HEK293T (cell line): ENCODE measurements at places on chromosomes 3 and 15.

DNA sequence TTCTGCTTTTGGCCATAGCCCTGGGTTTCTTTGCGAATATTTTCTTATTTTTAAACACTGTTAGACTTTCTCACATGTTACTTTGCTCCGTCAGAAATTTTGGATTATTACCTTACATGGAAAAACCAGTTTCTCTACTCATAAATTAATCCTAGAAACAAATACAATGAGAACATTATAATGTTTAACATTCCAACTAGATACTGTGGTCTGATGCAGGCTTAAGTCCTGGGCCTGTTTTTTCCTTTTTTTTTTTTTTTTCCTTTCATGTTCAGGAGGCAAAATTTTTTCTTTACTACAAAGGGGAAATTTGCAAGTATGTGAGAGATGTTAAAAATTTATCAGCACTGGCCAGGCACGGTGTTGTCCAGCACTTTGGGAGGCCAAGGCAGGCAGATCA, 28.9 kb downstream of the POPDC2 start:
- no peak for DNase-seq

- no peak for DNase-seq
Observed at GRCh38 chr3:10116138-10116460, 624 bp downstream of the BRK1 start.

GRCh38 chr3:4980229-4981203, 1.3 kb downstream of the BHLHE40 start:
- DNase-seq: peak; percentile 70

DNA sequence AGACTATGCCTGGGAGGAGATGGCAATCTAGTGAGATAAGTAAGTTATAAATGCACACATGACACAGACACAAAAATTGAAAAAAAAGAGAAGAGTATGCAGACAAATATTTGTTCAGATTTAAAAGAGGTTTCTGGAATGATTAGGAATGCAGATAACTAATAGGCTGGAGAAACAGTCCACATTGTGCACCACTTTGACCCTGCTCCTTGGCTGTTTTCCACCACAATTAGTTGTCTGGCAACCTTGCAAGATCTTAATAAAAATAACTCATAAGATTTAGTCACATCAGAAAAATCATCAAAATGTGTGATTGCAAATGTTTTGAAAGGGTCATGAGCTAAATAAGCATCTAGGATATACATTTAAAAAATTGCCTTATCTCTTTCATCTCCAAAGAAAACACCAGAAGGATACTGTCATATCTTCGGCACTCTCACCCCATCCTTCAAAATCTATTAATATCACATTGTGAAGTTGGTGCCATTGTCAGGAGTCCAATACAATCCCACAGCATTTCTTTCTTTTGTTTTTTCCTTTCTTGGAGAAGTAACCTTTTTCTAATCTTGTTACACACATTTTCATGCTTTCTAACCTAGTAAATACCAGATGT, 153.7 kb upstream of the KCNMB2 start:
- DNase-seq: no peak

- DNase-seq: peak; percentile 25
Observed at GRCh38 chr3:179146911-179147513, 1.1 kb upstream of the PIK3CA start.

DNA sequence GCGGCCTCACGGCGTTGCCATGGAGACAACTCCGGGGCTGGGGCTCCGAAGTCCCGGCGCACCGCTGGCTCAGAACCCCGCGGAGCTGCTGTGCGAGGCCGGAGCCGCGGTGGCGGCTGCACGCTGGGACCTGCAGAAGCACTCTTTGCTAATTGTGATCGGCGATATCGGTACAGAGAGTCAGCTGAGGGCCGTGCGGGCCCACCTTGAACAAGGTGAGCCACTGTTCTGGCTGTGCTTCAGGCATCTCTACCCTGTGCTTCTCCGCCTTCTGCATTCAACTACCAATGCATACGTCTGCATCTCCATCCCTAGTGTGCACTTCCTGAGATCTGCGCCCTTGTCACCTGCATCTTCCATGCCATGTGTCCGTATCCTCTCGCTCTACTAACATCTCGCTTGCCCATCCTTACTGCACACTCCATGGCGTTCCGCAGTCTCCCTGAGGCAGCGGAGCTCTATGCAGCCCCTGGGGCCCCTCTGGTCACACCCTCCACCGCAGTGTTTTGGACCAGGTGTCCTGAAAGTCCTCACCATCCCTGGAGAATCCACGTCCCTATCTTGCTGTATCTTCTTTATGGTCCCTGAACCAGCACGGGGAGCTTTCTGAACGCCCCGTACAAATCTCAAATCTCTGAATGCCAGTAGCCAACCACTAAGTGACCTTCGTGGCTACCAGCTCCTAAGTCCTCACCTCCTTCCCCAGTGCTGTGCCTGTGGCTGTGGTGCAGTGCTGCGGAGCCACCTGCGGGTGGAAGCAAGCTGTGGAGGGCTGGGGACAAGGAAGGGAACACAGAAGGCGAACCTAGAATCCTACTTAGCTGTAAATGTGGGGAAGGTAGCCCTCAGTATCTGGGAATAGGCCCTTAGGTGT, 6.2 kb upstream of the MAP1A start:
- no peak for DNase-seq

DNA sequence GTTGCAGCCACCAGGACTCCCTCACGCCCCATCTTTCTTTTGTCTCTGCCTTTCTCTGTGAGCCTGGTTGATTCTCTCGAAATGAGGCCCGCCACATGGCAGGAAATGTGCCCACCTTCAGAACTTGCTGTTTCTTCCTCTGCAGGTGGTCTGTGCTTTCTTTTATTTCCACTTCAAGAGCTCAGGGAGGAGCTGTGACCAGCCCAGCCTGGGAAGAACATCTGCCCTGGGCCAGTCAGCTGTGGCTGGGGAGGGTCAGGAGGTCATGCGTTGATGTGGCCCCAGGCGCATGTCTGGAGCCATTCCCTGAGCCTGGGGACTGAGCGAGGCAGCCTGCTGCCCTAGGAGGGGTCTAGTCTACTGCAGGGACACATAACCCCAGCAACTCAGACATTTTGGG, 8.0 kb downstream of the FBLN2 start:
- no peak for DNase-seq

DNA sequence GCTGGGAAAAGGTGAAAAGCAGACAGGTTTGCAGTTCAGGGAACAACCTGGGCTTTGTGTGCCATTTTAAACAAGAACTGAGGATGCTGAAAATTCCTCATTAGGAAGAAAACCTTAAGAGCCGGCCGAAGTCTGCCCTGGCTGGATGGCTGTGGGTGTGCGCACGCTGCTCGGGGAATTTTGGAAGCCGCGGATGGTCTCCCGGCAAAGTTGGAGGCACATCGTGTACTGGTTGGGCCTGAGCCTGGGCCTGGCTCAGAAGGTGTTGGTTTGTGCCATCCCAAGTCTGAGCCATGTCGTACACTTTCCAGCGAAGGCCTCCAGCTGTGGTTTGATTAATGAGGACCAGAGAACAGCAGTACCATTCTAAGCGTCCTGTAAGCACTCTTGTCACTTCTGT, 188.2 kb downstream of the ATP10A start:
- DNase-seq: no peak

DNA sequence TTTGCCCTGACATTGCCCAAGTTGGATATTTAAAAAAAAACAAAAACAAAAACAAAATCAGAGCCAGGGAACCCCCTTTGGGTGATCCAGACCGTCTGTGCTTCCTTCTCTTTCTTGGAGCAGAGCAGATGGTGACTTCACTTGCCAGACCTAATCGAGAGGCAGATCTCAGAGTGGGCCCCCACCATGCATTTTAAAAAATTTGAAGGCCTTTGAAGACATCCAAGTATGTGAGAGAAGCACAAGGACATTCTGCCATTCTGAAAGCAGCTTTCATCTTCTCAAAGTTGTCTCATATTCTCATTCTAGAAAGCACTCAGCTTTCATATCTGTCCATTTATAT, 93.3 kb downstream of the SV2B start:
- no peak for DNase-seq

DNA sequence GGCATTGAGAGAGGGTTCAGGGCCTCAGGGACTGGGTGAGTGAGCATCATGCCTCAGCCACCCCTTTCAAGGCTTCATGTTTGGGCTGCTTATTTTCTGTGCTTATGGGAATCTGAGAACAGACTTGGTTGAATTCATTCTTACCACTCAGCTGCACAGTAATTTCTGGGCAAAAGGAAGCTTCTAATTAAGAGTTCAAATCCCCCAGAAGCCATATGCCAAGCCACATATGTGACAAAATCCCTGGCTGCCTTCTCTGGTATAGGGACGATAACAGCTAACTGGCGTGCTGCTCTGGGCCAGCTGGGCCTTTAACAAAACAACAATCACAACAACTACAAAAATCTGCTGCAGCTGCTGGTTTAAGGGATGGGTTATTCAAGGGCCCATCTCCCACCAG, 181.0 kb upstream of the ANKRD28 start:
- DNase-seq: no peak

DNA sequence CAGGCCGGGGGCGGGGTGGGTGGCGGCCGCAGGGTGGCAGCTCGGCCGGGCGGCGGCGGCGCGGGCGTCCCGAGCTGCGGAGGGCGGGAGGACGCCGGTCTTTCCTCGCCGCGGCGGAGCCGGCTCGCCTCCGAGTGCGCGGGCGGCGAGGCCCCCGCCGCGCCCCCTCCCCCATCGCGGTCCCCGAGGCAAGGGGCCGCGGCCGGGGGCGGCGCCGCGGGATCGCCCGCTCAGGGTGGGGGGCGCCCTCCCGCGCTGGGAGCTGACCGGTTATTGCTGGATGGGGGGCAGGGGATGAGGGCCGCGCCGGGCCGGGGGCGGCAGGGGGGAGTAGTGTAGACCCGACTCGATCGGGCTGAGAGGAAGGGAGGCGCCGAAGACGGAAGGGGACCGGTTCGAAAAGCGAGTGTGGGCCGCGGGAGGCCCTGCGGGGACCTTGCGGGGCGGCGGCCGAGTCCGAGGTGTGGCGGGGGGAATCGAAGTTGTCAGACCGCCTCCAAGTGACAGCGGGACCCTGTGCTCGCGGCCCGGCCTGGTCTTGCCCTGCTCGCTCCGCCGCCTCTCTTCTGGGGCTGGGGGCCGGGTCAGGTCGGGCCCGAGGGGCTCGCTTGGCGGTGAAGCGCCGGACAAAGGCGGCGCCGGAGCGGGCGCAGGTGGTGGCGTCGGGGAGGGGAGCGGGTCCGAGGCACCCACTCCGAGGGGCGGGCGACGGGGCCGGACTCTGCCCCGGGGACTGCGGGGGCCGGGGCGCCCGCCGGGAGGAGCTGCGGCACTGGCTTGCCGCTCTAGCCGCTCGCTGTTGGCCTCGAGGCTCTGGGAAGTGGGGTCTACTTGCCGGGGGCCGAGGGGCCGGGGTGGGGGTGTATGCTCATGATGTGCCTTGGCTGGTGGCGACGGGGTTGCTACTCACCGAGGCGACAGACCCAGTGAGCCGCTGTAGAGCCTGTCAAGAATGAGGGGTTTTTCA, 1.1 kb downstream of the BAHD1 start:
- peak; percentile 17 for DNase-seq

GRCh38 chr15:81516461-81516860, 142.4 kb upstream of the TMC3 start:
- DNase-seq: no peak

DNA sequence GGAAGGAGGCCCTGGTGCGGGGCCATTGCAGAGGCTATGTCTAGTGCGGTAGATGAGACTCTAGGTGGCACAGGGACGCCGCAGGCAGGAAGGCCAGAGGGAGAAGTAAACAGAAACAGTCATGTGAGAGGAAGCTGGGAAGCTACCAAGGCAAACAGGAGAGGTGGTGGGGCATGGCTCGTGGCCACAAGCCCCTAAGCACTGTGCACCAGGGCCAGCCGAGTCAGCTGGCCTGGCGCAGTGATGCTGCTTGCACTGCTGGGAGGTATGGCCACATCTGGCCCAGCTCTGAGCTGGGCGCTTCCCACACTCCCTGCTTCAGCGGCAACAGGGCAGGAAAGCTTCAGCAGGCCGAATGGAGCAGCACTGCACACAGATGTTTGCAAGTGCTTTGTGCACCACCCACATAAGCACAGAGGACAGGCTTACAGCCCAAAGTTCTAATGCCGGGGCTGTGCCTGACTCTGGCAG, 76.6 kb downstream of the SRGAP3 start:
- no peak for DNase-seq

DNA sequence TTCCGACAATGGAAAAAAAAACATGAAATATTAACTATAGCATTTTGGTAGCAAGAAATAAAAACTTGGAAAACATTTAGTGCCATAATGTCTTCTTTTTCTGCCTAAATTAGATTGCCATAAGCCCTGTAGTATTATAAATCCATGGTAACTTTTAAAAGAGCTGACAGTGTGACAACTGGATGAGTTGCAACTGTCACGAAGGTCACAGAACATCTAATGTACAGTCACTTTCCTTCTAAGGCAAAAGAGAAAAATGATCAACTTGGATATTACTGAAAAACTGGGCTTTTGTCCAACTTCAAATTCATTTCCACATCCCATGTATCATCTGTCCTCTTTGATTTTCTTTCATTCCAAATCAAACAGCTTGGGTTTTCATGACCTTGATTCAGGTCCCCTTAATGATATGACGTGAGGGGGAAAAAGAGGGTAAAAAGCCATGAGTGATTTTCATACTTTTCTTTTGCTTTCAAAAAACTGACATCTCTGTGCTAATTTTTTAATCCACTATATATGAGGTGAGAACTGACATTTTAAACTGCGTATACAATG, 602 bp downstream of the CPB1 start:
- DNase-seq: no peak

GRCh38 chr3:114650808-114651207, 357.0 kb downstream of the TIGIT start:
- DNase-seq: no peak

DNA sequence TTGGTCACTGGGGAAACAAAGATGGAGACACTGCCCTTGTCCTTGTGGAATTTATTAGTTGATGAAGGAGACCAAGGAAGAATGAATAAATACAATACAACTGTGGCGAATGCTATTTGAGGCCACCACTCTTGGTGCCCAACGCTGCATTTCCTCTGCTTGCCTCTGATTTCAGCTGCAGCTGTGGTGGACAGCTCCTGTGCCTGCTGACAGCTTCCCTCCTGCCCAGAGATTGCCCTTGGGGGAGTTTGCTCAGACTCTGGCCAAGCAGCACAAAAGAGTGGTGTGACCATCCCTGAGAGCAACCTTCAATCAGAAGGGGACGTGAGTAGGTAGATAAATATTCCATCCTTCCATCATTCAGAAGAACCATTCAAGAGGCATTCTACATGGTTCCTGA, 64.6 kb upstream of the FHIT start:
- DNase-seq: peak; percentile 21

DNA sequence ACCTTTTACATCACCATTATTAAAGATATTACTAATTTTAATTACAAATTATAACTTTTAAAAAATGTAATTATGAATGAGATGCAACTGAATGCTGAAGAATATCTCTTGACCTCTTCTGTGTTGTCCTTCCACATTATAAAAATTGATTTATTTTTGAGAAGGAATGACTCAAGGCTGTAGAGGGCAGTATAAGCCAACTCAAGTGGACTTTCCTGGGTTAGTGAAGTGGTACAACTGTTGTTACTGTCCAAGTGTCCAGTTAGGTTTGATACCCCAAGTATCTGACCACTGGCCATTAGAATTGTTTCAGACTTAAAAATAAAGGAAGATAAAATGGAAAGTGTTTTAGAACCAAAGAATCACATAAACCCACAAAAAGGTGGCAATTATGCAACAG, 51.9 kb downstream of the BBX start:
- DNase-seq: peak; percentile 37

GRCh38 chr3:3276630-3277029, 97.1 kb upstream of the CRBN start:
- no peak for DNase-seq
